NCI-H2081 (cell line): ENCODE measurements at places on chromosomes 2 and 18.

- DNase-seq, result no peak
These were observed 156.7 kb downstream of the TPO start for GRCh38 chr2:1569879-1570450.

DNA sequence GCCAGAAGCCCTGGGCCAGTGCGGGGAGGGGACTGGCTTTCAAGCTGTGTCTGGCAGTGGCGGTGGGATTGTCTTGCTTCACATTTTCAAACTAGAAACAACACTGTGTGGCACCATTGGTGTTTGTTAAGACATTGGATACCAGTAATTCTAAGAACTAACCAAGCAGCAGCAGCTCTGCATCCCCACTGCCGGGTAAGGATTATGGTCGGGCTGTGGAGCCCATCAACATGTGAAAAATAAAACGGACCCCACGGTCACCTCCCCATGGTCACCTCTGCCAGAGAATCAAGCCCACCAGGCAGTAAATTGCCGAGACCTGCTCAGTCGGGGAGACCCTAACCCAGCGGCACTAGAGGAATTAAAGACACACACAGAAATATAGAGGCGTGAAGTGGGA, 65.3 kb downstream of the C18orf63 start:
- no peak for DNase-seq

- DNase-seq, result no peak
These were observed 12.2 kb downstream of the RAB31 start for GRCh38 chr18:9720327-9720726.

DNA sequence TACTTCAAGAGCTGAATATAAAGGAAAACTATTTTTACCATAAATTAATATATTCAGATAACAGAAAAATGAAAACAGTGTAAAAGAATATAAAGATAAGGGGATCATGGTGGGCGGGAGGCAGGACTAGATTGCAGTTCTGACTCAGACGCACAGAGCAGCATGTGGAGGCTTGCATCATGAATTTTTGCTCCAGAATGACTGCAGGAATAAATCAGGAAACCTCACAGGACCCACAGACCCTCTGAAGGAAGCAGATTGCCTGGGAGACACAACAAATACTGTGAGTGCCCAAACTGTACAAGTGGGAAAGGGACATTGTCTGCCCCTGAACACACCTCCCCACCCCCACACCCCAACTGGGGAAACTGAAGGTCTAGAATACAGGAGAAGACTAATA, 19.2 kb upstream of the SIGLEC15 start:
- no peak for DNase-seq

GRCh38 chr2:148546270-148546669, 98.3 kb upstream of the EPC2 start:
- no peak for DNase-seq

DNA sequence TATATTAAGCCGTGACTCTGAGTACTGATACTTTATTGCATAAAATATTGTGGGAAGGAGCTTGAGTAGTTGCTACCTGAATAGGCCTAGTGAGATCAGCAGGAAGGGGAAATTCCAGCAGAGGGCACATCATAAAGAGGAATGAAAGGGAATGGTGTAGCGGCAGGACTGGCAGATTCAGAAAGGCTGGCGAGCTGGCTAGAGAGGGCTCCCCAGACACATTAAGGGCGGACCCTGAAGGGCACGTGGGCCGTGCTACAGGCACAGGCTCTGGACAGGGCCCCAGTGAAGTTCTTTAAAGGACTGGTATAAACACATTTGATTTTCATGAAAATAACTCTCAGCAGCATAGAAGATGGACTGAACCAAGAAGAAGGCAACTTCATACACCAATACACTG, 43.0 kb downstream of the PTPN2 start:
- no peak for DNase-seq

DNA sequence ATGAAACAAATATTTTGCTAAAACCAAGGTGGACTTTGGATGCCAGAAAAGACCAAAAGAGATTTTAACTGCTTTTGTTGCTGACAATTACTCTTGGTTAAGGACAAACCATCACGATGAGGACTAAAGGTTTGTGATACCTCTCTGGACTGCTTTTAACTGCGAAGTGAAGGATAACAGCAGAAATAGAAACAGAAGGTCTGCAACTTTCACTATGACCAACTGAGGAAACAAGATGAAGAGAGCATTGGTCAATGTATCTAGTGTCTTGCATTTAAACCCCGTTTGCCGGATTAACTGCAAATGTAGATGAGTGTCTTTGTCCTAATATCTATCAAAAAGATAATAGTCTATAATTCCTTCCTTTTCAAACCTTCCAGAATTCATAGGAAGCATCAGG, 541.7 kb downstream of the ERBB4 start:
- DNase-seq, result no peak

DNA sequence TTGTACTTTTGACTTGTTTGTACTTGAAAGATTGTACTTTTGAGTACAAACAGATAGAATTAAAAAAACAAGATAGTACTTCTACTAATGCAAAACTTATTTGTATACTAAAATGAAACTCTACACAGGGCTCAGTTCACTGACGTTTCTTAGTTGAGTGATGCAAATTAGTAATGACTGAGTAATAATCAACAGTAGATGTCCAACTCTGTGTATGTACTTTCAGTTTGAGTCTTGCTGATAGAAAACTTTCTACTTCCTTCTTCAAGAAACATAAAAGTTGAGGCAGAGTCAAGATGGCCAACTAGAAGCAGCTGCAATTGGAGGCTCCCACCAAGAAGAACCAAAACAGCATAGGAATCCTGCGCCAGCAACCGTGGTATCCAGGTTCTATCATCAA, 585.0 kb downstream of the NR4A2 start:
- no peak for DNase-seq

GRCh38 chr2:88342749-88343148, 109.7 kb downstream of the FOXI3 start:
- DNase-seq, result no peak
